H7 (cell line): ENCODE measurements at places on chromosomes 3 and 15. TPM values are rescaled to one million over a fixed set of nuclear protein-coding genes. Genes with fewer than 3 reads are reported as not detected.
A peak's percentile ranks its signal among the peaks of the same experiment; 100 is the strongest.

- DNase-seq = no peak
Measured at GRCh38 chr3:71254281-71255057, 329.1 kb downstream of the FOXP1 start.

UCN2 gene
- 0.15 and 0.69 TPM in 2 replicates for total RNA-seq

DNA sequence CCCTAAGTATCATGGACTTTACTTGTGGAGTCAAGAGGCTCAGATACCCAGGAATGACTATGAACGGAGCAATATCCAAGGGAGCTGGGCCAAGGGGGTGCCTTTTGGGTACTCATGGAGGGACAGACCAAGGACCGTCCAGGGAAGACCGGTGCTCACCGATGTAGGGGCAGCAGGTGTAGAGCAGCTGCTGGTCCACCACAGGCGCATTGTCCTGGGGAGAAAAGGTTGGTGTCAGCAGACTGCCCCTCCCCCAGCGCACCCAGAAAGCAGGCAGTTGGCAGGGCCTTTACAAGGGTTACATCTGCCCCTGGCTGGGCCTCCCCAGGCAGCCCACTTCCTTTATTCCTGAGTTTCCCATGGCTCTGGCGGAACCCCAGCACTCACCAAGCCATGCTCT, 7.5 kb downstream of the CDAN1 start:
- DNase-seq = no peak

RPN1 gene
- total RNA-seq = 294 and 339 TPM in 2 replicates

GRCh38 chr3:188389711-188390342, 235.9 kb downstream of the LPP start:
- no peak for DNase-seq

CADM2 gene
- total RNA-seq = 1.8 and 2.7 TPM in 2 replicates

GRCh38 chr3:32283304-32283703, 44.8 kb downstream of the CMTM8 start:
- DNase-seq = no peak

DNA sequence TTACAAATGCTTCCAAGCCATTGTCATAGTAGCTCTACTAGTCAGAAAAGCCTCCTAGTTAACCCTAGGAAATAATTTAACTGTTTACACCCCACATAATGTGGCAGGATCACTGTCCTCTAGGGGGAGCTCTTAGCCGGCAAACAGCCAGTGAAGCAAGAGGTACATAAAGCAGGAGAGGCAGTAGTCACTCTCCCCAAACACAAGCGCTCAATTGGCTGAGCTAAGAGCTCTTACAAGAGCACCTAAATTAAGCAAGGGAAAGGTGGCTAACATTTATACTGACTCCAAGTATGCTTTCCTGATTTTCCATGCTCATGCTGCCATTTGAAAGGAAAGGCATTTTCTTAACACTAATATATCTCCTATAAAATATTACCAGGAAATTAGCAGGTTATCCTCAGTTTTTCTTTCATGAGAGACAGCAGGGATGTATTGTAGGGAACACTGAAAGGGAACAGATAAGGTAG, 37.6 kb downstream of the NCEH1 start:
- DNase-seq = peak; percentile 46

DNA sequence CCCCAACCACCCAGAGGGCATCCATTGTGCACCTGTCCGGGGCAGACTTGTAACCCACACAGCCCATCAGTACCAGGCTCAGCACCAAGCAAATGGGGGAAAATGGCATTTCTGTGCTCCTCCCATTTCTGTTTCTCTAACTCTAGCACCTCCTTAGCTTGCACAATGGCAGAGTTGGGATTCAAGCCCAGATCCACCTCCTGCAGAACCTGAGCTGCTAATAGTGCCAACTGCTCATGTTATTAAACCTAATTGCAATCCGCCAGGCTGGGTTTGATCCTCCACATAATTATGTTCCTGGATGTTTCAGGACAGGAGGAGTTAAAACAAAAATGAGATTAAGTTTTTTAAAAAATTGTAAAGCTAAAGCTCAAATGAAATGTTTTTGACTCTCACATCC, 235.0 kb downstream of the OCA2 start:
- DNase-seq = no peak

- DNase-seq = no peak
Measured at GRCh38 chr3:87247430-87247773, 20.3 kb downstream of the CHMP2B start.

GRCh38 chr3:125110016-125110875, 54.4 kb upstream of the HEG1 start:
- no peak for DNase-seq

GRCh38 chr3:145191543-145191942, 969.4 kb downstream of the PLOD2 start:
- no peak for DNase-seq
